Nucleus accumbens (tissue), 56 donors: ENCODE measurements at places on chromosomes 2 and 18.

DNA sequence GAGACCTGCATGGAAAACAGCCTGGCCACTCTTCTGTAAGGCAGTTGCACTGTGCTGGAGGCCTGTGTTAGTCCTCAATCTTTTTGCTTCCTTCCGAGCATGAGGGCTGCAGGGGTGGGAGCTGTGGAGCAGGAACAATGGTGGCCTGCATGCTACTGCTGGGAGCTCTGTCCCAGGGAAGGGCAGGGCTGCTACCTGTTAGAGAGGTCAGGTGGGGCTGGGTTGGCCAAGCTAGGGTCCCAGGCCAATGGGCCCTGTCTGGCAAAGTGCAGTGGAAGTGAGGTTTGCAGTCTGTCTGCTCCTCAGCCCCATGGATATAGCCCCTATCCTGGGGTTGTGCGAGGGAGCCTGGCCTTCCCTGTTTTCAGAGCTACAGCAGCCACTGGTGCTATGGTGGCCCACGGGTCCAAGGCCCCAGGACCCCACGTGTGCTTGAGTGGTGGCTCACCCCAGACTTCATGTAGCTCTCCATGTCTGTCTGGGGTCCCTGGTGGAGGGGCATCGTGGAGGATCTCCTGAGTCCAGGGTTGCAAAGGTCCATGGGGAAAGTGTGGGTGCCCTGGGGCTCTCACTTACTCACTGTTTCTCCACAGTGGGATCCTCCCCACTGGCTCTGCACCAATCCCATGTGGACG lies 1212.6 kb upstream of the NXPH2 start:
- no peak for DNase-seq

DNA sequence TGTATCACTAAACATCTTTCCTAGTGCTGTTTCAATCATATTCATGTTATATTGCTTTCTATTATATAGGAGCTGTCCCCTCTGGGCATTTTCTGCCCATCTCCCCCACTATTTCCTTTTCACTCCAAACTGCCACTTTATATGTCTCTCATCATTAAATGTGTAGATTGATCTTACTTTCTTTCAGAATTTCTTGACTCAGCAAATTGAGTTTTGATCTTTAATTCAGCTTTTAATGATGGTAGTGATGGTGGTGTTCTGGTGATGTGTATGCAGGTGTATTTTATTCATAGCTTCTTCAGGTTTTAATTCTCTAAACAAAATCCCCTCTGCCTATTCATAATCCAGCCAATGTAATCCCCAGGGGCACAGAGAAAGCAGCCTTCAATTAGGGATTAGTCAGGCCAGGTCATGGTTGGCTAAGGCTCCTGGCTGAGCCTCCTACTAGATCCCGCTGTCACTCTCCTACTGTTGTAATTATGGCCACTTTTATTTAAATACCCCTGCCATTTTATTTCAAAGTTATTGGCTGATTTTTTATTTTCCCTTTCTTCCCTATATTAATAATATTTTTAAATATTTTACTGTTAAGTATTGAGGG lies 325.4 kb downstream of the SPAG16 start:
- DNase-seq = no peak

- no peak for DNase-seq
Observed at GRCh38 chr18:23012249-23012648, 79.1 kb downstream of the RBBP8 start.

DNA sequence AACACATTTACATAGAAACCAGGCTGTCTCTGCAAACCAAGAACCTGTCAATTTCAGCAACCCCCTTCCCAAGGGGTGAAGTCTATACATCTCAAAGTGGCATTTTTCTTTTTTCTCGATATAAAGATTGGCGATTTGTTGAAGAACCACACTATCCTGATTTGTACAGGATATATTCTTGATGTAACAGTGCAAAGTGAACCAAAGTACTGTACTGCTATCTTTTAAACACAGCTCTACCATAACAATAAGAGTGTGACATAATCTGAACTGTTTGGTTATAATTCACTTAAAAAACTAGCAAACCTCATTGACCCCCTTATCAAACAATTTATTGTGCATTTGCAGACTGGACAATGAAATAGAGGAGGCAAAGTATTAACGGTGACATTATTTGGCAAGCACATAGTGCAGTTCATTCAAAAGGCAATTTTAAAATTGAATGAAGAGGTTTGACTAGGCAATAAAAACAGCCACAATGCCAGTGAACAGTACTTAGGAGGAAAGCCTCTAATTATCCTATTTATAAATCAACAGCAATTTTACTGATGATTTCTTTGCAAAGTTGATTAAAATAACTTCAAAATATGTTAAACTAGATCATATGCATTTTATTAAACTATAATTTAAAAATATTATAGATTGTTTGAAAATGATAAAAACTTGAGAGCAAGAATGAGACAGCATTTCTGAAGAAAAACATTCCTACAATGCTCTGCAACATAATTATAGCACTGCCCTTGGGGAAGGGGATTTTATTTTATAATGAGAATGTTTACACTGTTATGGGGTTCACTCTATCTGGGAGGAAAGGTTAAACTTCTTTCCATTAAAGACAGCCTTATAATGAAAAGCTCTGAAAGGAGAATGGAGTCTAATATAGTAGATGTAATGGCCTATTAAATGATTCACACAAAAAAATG lies 440.9 kb downstream of the ZEB2 start:
- no peak for DNase-seq

DNA sequence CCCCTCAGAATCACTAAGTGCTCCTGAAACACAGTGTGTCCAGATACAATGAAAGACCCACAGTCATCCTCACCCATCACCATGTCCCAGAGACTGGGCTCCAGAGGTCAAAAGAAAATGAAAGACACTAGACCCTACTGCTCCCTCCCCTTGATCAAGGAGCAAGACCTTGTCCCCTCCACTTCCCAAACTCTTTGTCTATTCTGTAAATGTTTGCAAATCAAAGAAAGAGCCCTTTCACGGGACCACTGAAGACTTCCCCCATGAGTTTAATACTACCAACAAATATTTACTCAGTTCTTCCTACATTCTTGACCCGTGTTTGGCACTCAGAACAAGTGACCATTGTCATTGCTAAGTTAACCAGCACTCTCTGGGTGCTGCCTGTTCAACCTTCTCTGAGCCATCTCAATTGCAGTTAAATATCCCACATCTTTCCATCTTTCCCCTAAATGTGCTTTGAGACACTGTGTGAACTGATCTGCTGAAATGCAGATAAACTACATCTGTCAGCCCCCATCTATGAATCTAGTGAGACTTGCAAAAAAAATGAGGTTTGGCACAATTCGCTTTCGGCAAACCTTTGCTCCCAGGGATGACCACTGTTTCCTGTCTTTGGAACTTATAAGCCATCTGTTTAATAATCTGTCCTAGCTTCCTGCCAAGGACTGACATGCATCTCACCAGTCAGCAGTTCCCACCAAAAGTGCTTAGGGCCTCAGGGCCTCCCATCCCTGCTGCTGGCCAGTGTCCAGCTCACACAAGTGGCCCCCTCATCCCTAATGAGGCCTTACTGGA lies 170.3 kb downstream of the GFPT1 start:
- DNase-seq = no peak

DNA sequence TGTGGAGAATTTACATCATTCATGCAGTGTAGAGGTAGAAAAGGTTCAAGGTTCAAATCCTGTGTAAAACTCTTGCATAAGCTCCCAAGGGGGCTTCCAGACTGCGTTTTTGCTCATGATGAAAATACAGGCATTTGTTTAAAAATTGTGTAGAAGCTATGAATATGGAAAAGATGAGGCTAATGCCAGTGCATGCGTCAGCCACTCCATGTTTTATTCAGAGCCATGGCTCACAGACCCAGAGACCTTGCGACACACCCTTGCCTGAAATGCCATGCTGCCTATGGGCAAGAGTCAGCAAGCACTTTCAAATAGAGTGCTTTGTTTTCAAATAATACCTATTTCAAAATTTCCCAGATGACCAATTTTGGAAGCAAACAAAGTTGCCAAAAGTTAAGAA lies 262.3 kb downstream of the TRIB2 start:
- DNase-seq = no peak

GRCh38 chr2:40404517-40404916 lies 47.4 kb downstream of the SLC8A1 start:
- DNase-seq = no peak

GRCh38 chr2:71459084-71459431 lies 5.7 kb downstream of the DYSF start:
- DNase-seq = no peak

GRCh38 chr18:841647-842370 lies 29.8 kb upstream of the YES1 start:
- no peak for DNase-seq

DNA sequence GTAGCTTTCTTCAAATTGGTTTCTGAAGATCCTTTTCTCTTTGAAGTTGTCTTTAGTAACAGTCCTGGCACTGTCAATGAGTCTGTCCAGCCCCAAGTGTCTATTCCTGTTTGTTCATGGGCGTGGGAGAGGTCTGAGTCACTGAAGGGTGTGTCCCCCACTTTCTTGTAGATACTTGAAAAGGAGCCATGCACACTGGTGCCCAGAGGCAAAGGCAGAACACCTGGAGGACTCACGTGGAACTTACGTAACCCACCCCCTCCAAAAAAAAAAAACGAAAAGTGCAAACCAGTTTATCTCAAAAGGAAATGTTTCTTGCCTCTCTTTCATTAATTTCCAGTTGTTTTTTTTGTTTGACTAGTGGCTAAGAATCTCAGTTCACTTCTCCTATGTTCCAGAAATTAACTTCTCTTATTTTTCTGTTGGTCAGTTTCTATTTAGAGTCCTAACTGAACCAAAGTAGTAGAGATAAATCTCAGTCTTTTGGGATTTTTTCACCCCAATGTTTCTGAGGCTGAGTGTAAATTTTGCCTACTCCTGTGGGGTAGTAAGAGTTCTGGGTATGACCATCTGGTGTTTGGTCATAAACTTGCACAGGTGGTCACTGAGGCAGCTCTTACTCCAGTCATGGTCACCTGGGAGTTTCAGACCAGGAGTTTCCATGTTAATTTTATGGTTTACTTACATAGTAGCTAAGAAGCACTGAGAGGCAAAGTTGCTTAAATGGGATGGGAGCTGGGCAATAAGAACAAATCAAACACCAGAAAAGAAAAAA lies 54.9 kb downstream of the DSC3 start:
- no peak for DNase-seq

GRCh38 chr18:23107718-23108117 lies 27.6 kb upstream of the CABLES1 start:
- no peak for DNase-seq

GRCh38 chr2:100017633-100018032 lies 124.8 kb downstream of the AFF3 start:
- DNase-seq = no peak

GRCh38 chr2:159549234-159549633 lies 67.1 kb downstream of the BAZ2B start:
- no peak for DNase-seq

GRCh38 chr18:62766266-62766665 lies 50.9 kb downstream of the PHLPP1 start:
- no peak for DNase-seq

DNA sequence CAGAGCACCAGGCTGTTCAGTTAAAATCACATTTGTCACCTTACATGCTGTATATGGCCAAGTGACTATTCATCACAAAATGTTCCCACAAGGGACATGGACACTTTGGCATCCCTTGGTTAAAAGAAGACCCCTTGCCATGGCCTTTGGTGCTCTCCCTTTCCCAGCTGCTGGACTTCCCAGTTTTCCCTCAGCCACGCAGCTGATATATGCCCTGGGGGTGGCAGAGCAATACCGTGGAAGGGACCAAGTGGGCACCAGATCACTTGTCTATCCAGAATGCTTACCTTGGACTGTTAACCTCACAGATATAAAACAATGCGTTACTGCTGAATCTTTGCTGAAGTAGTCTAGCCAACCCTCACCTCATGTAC lies 35.3 kb downstream of the PAIP2B start:
- no peak for DNase-seq

DNA sequence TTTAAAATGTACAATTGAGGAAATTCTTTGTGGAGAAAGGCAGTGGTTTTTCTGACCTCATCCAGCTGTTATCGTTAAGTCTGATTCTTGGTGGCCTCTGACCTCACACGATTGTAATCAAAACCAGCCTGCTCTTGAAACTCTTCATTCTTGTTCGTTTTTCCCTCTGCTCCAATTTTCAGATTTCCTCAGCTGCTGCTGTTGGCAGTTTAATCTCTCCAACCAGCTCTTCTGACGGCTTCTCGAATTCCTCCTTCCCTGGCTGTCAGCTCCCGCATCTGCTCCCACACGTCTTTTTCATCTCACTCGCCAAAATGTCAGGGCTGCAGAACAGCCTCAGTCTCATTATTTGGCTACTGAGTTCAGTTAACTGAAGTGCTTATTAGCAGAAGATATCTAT lies 136.1 kb downstream of the DCDC2C start:
- no peak for DNase-seq

GRCh38 chr18:42078711-42079110 lies 123.7 kb downstream of the PIK3C3 start:
- no peak for DNase-seq

- DNase-seq = no peak
Observed at GRCh38 chr2:23418461-23418911, 33.5 kb downstream of the KLHL29 start.

DNA sequence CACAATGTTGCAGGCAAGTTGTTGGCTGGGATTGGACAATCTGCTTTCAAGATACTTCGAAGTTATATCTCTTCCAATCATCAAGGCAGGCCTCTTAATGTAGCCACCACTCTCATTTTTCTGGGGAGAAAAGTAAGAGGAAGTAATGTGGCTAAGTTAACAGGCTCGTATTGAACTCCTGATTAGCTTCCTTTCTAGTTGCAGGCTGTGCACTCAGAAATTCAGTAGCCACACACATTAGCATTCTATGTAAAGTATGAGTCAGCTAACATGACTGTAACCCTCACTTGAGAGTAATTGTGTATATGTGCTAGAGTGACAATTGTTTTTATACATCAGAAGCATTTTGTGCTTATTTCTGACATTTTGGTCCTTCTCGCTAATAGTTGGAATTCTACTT lies 3.3 kb downstream of the TWSG1 start:
- no peak for DNase-seq

GRCh38 chr18:76446321-76447257 lies 48.5 kb downstream of the ZNF516 start:
- no peak for DNase-seq

GRCh38 chr2:85769236-85769982 lies 15.6 kb downstream of the ATOH8 start:
- DNase-seq = no peak

DNA sequence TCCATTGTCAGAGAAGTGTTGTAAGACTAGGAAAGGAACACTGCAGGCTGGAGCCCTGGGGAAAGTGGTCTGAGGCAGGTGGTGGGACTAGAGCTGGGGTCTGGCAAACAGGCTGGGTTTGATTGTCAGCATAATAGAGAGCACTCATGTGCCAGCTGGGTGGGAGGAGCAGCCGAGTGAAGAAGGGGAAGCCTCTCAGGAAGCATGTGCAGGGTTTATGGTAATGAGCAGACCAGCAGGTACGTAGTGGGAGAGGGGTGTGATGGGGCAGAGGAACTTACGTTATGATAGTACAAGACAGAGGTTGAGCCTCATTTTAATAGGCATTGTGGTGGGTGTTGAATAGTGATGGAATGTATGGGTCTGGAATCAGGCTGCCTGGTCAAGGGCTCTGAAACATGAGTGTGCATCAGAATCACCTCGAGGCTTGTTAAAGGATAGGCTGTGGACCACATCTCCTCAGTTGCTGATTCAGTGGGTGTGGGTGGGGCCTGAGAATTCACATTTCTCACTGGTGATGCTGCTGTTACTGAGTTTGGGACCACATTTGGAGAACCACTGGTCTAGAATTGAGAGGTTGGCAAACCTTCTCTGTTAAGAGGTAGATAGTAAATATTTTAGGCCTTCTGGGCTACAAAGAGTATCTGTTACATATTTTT lies 1.7 kb upstream of the MGAT5 start:
- DNase-seq = no peak

- DNase-seq = no peak
Observed at GRCh38 chr2:118519511-118519910, 327.9 kb downstream of the EN1 start.
